ENCODE measurements at places on chromosomes 5 and 9.

DNA sequence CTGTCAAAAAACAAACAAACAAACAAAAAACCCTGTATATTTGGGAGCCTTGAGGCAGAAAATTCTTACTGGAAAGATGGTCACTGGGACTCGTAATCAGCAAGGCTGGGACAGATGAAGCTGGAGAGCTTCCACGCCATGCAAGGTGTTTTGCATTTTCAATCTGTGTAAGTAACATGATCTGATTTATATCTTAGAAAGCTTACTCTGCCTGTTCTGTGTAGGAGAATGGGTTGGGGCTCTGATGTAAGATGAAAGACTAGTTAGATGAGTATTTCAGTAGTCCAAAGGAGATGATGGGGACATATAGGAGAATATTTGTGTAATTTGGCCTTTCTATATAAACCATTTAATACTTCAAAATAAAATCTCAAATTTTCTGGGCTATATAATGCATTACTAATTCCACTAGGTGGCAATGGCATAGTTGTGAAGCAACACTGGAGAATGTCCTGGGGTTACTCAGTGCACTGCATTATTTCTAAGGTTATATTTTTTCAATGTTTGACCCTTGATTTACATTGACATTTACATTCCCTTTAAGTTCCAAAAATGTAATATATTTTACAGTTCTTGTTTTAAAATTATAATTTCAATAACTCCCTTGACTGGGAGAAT is 21.9 kb upstream of the FSD1L start:
- DNase-seq = no peak

DNA sequence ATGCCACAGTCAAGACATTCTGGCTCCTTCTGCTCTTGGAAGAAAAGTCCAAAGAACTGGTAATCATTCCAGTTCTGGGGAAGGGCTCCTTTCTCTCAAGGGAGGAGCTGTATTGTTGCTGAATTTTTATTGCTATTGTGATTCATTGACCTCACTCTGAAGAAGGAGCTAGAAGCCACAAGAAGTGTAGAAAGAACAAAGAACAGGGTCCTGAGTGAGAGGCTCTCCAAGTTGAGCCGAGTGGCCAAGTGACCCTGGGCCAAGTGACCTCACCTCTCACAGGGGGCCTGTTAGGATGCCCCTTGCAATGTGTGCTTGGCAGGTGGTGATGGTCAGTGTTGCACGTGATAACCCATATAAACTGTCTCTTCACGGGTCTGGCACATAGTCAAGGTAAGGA is 173.3 kb downstream of the FGF18 start:
- DNase-seq = no peak

- no peak for DNase-seq
Measured at GRCh38 chr9:107732781-107733522, 243.4 kb upstream of the KLF4 start.

GRCh38 chr9:125810161-125810560 is 63.0 kb downstream of the PBX3 start:
- no peak for DNase-seq

- no peak for DNase-seq
Measured at GRCh38 chr5:140978260-140978659, 12.0 kb downstream of the PCDHAC2 start.

DNA sequence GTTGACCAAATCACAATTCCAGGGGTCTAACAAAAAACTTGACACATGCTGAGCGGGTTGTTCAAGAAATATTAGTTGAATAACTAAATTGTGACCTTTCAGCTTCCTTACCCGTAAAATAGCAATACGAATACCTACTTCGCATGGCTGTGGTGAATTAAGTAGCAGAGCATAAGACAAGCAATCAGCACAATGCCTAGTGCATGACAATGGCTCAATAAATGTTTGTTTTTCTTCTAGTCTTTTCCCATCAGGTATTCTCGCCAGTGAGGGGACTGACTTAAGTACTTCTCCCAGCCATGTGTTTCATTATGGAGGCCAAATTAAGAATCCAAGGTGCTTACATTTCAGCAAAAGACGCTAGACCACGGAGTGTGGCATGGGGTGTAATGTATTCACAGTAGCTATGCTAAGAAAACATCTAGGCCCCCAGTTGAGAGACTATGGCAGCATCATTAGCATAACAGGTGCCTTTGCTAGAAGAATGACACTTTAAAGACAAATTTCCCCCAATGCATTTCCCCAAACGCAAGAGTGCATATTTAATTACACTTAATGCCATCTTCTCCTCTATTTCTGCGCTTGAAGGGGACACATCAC is 145.9 kb downstream of the ASTN2 start:
- no peak for DNase-seq

DNA sequence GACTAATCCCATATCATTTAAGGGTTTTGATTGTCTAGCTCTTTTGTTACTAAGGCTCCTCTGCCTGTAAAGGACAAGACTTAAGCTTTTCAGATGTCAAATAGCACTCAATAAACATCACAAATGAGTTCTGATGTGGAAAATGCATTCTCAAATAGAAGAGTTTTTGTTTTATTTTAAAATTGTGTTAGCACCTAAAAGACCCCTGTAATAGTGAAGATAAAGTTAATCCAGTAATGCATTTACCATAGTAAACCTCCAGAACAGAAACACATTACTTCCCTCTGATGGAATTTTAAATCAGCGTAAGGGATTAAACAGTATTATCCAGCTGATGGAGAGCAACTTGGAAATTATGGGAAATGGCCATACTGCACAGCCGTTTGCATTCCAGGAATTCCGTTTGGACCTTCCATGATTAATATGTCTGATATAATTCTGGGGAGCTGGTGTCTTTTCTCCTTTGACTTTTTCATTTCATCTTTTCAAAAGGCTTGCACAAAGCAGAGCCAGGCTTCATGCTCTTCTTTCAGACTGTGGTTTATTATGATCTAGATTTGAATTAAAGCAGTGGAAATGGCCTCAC is 105.6 kb downstream of the PPP2R2B start:
- DNase-seq = no peak

GRCh38 chr9:70542311-70542931 is 128.0 kb upstream of the KLF9 start:
- no peak for DNase-seq

- no peak for DNase-seq
Measured at GRCh38 chr9:133477992-133478850, 678 bp downstream of the SLC2A6 start.

DNA sequence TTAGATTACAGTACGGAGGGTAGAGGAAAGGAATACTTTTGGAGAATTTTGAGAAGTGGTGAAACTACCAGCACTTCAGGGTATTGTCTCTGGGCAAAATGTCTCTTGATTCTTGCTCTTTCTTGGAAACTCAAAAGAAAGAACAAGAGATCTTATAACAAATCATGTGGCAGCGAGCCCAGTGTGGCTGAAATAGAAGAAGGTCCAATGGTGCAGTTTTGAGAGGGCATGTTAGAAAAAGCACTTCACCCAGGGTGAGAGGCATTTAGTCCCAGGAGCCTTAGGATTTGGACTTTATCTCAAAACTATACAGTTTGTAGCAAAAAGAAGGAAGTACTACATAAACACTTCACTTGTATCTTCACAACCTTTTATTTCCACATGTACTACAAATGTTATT is 39.4 kb downstream of the NNT start:
- DNase-seq = no peak

DNA sequence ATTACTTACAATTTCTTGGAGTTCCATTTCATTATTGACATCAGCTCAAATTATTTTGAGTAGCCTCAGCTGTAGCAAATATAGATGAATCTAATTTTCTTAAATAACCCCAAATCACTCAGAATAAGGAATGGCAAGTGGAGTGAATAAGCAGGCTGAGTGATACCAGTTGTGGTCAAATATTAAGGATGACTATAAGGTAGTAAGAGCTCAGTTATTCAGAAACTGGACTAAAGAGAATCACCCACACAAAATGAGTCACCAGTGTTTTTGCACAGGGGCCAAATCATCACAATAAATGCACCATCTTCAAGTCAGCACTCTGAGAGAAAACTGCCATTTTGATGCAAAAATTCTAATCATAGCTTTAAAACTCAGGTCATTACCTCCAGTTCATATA is 128.9 kb upstream of the TARS1 start:
- no peak for DNase-seq

- no peak for DNase-seq
Measured at GRCh38 chr9:31807574-31808256, 576.7 kb upstream of the ACO1 start.

- DNase-seq = no peak
Measured at GRCh38 chr9:130780865-130781504, 54.1 kb upstream of the ABL1 start.

- peak; percentile 36 for DNase-seq
Measured at GRCh38 chr9:136848393-136849037, 694 bp upstream of the PHPT1 start.

All from stimulated activated CD4-positive, alpha-beta T cell treated with anti-CD3 and anti-CD28 coated beads, Interleukin-2, amount 100 ng/mL, for 48 hours (primary cell).